ENCODE measurements at places on chromosomes 6 and 20. TPM values are rescaled to one million over a fixed set of nuclear protein-coding genes. Genes with fewer than 3 reads are reported as not detected.

- H3K27me3 ChIP-seq, result peaks cover 30% of the 10 kb centered on the region
- H3K36me3 ChIP-seq, result peaks cover 1% of the 10 kb centered on the region
- no peak overlapping the region for H3K4me3 ChIP-seq
- no peak for DNase-seq
- H3K27ac ChIP-seq, result no peak overlapping the region
Measured at GRCh38 chr6:144989319-144990107, 704.4 kb downstream of the UTRN start.

GRCh38 chr20:35104685-35105295 lies 12.2 kb upstream of the TRPC4AP start:
- no peak overlapping the region for H3K27ac ChIP-seq
- no peaks in the 10 kb centered on the region for H3K36me3 ChIP-seq
- H3K4me3 ChIP-seq, result no peak overlapping the region
- H3K4me1 ChIP-seq, result no peaks in the 10 kb centered on the region
- H3K27me3 ChIP-seq, result peaks cover 3% of the 10 kb centered on the region
- DNase-seq, result no peak

GRCh38 chr20:57306747-57307146 lies 22.9 kb upstream of the SPO11 start:
- no peak for DNase-seq
- H3K27ac ChIP-seq, result no peak overlapping the region
- H3K4me3 ChIP-seq, result no peak overlapping the region
- no peaks in the 10 kb centered on the region for H3K4me1 ChIP-seq
- no peaks in the 10 kb centered on the region for H3K36me3 ChIP-seq

DNA sequence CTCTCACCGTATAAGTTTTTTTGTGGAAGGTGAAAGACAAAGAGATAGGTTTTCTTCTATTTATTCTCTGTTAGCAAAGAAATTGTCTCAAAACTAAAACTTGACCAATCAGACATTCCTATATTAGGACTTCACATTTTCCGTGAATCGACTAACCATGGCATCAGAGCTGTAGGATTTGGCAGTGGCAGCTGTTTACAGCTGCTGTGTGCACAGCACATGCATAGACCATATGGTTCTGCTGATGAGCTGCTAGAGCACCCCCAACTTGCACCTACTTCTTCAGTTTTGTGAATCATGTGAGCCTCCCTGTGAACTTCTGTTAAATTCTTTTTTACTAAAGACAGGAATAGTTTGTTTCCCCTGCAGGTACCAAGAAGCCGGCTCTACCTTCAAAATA lies 157.9 kb downstream of the RFX6 start:
- H3K4me3 ChIP-seq, result no peak overlapping the region
- H3K27ac ChIP-seq, result no peak overlapping the region
- H3K36me3 ChIP-seq, result no peaks in the 10 kb centered on the region
- DNase-seq, result no peak

GRCh38 chr6:10146715-10147451 lies 268.0 kb downstream of the TFAP2A start:
- H3K4me1 ChIP-seq, result peaks cover 4% of the 10 kb centered on the region
- peak; percentile 8 for DNase-seq
- no peaks in the 10 kb centered on the region for H3K36me3 ChIP-seq

- no peak for DNase-seq
- no peak overlapping the region for H3K4me3 ChIP-seq
- H3K4me1 ChIP-seq, result peaks cover 12% of the 10 kb centered on the region
- H3K27me3 ChIP-seq, result no peaks in the 10 kb centered on the region
Measured at GRCh38 chr6:26412228-26412627, 10.2 kb downstream of the BTN3A1 start.

GRCh38 chr20:8909596-8909995 lies 159.3 kb upstream of the PLCB4 start:
- no peaks in the 10 kb centered on the region for H3K4me1 ChIP-seq
- H3K4me3 ChIP-seq, result no peak overlapping the region
- H3K36me3 ChIP-seq, result no peaks in the 10 kb centered on the region
- DNase-seq, result no peak
- no peaks in the 10 kb centered on the region for H3K27me3 ChIP-seq

- H3K4me3 ChIP-seq, result no peak overlapping the region
- peak overlapping the region; percentile 54 for H3K27ac ChIP-seq
- no peaks in the 10 kb centered on the region for H3K27me3 ChIP-seq
- H3K36me3 ChIP-seq, result peaks cover 1% of the 10 kb centered on the region
Measured at GRCh38 chr6:45486736-45487135, 109.0 kb upstream of the SUPT3H start.

DNA sequence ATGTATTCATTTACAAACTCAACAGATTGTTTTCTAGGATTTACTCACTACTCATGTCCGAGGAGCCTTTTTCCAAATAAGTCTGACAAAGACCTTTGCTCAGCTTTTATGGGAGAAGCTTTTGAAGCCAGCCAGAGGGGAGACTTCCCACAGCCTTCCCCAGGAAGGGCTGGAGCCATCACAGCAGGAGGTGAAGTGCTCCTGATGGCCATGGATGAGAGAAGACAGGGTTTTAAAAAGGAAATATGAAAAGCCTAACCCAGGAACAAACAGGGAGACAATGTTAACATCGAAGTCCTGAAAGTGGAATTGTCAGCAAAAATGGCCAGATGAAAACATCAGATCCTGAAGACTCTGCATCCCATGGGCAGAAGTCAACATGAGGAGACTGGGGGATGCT lies 11.6 kb upstream of the TAGAP start:
- no peaks in the 10 kb centered on the region for H3K27me3 ChIP-seq
- no peak for DNase-seq
- peaks cover 64% of the 10 kb centered on the region for H3K4me1 ChIP-seq
- H3K27ac ChIP-seq, result peak overlapping the region; percentile 91
- H3K4me3 ChIP-seq, result peak overlapping the region; percentile 22
- H3K36me3 ChIP-seq, result peaks cover under 1% of the 10 kb centered on the region

GRCh38 chr6:30321692-30322388 lies 4.9 kb upstream of the TRIM39 start:
- no peak for DNase-seq
- H3K4me3 ChIP-seq, result no peak overlapping the region
- peaks cover 23% of the 10 kb centered on the region for H3K36me3 ChIP-seq
- H3K27me3 ChIP-seq, result no peaks in the 10 kb centered on the region
- H3K27ac ChIP-seq, result peak overlapping the region; percentile 85

DNA sequence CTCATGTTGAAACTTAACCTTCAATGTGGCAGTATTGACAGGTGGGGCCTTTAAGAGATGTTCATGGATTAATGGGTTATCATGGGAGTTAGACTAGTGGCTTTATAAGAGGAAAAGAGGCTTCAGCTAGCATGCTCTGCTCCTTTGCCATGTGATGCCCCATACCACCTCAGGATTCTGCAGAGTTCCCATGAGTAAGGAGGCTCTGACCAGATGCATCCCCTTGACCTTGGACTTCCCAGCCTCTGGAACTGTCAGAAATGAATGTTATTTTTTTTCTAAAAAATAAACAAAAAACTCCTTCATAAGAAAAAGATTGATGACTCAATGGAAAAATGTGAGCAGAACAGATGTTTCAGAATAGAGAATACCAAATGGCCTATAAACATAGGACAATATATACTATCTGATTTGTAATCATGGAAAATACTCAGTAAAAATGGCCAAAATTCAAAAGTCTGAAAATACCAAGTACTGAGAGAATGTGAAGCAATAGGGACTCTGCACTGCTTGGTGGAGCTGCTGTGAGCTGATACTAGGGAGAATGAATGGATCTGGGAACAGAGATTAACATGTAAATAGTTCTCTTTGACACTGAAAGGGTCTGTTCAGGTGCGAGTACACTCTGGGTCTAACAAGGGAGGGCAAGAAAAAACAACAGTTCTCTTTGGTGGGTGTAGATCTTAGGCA lies 7.4 kb upstream of the TRIM39 start:
- no peak overlapping the region for H3K4me3 ChIP-seq
- H3K4me1 ChIP-seq, result peaks cover 66% of the 10 kb centered on the region
- H3K27ac ChIP-seq, result peak overlapping the region; percentile 4
- no peaks in the 10 kb centered on the region for H3K27me3 ChIP-seq

GRCh38 chr20:48771542-48771941 lies 56.3 kb downstream of the PREX1 start:
- H3K4me1 ChIP-seq, result peaks cover 67% of the 10 kb centered on the region
- no peak overlapping the region for H3K4me3 ChIP-seq
- peaks cover 3% of the 10 kb centered on the region for H3K36me3 ChIP-seq
- no peak for DNase-seq

- H3K36me3 ChIP-seq, result no peaks in the 10 kb centered on the region
- DNase-seq, result peak; percentile 36
- H3K4me1 ChIP-seq, result peaks cover 15% of the 10 kb centered on the region
Measured at GRCh38 chr6:159595173-159595572, 97.9 kb downstream of the SOD2 start.

GRCh38 chr6:103122766-103123601 lies 1729.5 kb downstream of the GRIK2 start:
- no peaks in the 10 kb centered on the region for H3K27me3 ChIP-seq
- no peak overlapping the region for H3K4me3 ChIP-seq
- no peaks in the 10 kb centered on the region for H3K36me3 ChIP-seq
- no peaks in the 10 kb centered on the region for H3K4me1 ChIP-seq
- DNase-seq, result peak; percentile 42
- no peak overlapping the region for H3K27ac ChIP-seq

- H3K4me1 ChIP-seq, result peaks cover 16% of the 10 kb centered on the region
- H3K27ac ChIP-seq, result no peak overlapping the region
- H3K36me3 ChIP-seq, result no peaks in the 10 kb centered on the region
Measured at GRCh38 chr6:154925130-154925529, 70.0 kb upstream of the TIAM2 start.

NFATC2 gene
- 15.7 TPM for total RNA-seq

RNF182 gene
- total RNA-seq, result not detected

SPDEF gene
- total RNA-seq, result 0.24 TPM

KCNG1 gene
- 0.29 TPM for total RNA-seq
